ENCODE measurements at places on chromosomes 2 and 18. TPM values are rescaled to one million over a fixed set of nuclear protein-coding genes. Genes with fewer than 3 reads are reported as not detected.

- no peak for DNase-seq
Observed at GRCh38 chr2:134324947-134325346, 71.1 kb downstream of the MGAT5 start.

Gene MC4R
- total RNA-seq = not detected

Gene AMMECR1L
- total RNA-seq = 17.2 TPM

Gene OSBPL6
- total RNA-seq = 3.3 TPM

GRCh38 chr2:160289831-160290230 is 89.8 kb upstream of the ITGB6 start:
- no peak for DNase-seq

Gene PCARE
- total RNA-seq = not detected

DNA sequence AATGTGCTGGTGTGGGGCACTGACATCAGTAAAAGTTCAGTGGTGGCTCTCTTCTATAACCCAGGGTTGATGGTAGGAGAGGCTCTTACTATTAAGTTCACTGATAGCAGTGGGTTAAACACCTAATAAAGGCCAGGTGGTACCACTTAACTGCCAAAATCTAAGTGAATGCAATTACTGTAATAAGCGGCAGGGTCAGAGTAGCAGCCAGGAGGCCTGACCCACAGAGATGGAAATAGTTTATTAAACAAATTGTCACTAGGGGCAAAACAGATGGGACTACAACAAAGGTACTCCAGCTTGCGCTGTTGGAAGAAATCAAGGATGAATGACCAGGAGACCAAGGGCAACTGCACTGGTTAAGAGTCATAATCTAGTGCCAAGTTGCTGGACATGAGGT is 26.6 kb downstream of the ZSWIM2 start:
- DNase-seq = no peak

Gene ADD2
- total RNA-seq = 13.3 TPM

DNA sequence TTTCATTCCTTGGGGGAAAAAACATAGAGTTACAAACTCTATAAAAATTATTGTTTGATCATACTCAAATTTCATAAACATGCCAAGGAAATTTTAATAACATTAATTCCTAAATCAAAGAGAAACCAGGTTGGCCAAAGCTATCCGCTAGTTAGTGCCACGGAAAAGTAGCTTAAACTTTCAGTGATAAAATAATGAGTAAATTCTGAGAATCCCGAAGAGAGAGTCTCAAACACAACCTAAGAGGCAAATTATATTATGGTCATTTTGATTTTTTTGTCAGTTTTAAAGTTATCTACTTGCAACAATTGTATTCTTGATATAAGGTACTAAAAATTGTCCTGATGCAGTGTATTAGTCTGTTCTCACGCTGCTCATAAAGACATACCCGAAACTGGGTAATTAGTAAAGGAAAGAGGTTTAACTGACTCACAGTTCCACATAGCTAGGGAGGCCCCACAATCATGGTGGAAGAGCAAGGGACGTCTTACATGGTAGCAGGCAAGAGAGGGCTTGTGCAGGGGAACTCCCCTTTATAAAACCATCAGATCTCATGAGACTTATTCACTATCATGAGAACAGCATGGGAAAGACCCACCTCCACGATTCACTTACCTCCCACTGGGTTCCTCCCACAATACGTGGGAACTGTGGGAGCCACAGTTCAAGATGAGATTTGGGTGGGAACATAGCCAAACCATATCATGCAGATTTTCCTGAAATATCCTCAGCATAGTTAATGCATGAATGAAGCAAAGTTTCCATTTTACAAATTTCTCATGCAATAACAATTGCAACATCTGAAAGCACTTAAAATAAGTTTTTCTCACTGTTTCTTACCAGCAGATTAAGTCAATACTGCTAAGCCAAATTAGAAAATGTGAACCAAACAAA is 205.9 kb upstream of the STK17B start:
- DNase-seq = no peak

Gene ABHD1
- total RNA-seq = not detected

DNA sequence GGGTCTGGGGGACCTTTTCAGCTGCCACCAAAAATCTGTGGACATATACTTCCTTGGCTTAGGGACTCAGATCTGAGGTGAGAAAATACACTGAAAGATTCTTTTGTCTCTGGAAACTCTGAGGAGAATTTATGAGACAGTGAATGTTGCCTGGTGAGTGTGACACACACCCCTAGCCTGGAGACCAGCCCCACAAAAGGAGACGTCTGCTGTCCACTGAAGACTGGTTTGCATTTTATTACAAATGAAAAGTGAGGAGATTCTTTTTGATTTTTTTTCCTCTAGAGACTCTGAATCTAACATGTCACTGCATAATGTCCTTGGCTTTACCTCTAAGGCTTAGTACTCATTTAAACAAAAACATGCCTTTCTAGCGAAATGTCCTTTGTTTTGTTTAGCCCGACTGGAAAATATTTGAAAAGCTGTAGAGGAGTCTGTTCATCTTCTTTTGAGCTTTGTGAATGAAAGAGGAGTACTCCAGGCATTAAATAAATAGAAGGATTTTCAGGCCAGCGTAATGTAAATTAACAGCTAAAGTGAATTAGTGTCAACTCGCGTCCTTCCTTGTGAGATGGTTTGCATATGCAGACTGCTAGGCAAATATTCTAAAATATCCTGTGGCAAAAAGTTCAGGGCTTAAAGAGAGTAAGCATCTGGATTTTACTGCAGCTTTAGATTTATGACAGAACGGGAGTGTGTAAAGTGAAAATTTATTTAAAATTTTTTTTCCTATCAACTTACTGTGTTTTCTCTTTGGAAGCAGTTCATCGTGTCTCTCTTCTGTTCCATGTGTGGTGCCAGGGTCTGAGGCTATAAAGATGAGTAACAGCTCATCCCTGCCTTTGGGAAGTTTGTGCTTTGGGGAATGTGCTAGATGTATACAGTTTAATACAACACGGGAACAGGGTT is 125.4 kb downstream of the VWA3B start:
- no peak for DNase-seq

DNA sequence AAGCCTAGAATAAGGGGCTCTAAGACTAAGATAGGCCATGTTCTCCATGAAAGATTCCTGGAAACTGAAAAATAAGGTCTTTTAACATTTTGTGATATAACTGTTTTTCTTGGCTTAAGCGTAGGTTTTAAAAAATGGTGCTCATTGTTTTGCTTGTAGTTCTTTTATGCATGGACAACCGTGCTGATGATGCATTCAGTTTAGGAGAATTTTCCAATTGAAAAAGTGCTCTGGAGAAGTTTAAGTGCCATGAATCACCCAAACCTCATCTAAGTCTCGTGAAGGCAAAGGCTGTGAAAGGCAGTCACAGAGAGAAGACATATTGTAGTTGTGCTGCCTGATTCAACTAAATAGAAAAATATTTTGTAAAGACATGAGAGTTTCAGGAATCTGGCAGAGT is 111.8 kb upstream of the GAREM1 start:
- DNase-seq = no peak

DNA sequence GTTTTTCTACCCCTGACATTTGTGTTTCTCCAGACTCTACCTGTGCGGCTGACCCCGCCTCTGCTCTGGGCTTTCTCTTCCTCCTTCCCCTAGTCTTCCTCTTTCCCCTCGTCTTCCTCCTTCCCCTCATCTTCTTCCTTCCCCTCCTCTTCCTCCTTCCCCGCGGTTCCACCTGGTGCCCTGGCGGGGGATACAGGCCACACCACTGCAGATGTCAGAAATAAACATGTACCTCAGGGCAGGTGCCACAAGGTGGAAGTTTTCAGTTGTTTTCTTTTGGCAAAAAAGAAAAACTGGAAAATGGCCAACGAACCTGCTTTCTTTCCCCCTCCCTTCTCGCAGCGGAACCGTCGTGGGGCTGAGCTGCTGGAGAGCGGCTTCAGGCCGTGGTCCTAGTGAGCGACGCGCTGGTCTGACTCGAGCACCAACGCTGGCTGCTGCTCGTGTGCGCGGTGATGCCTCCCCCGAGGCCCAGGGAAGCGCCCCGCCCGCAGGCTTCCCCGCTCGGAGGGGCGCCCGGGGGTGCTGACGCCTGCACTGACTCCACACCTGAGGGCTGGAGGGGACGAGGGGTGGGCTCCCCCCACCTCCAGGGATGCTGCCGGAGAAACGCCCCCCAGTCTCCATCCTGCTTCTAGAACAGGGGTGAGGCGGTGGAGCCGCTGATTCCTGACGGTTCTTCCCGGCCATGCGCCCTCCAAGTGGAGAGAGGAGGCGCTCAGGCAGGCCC is 83.7 kb upstream of the ZNF516 start:
- no peak for DNase-seq

Gene TUBA4B
- not detected for total RNA-seq

Gene MYO5B
- 8.8 TPM for total RNA-seq

GRCh38 chr2:168667156-168667555 is 135.3 kb upstream of the NOSTRIN start:
- DNase-seq = no peak

DNA sequence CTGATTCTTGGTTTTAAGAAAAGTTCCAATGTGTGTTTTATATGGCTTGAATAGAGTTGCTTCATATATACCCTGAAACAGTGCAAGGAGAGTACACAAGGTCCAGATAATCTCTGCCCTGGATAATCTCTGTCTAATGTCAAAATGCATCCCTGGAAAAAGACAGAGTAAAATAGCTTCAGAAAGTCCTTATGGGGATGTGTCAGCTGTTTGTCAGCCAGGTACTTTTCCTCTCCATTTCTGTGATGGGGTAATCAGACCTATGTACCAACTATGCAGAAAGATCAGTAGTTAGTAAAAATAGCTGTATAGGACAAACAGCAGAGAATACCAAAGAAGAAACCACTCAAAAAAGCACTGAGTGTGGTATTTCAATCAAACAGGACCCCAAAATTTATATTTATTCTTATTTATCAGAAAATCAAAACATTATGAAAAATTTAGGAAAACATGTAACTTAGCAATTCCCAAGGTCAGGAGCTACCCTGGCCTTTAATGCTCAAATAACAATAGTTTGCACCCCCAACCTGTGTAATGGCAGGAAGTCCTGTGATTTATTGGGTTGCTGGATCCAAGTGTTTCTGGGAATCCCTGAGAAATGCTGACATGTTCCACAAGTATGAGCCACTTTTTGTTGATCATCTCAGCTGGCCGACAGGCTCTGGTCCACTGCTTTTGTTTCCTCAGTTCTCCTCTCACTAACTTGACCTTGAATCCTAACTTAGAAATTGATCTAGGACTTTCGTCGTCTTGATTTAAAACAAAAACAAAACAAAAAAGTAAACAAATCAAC is 69.6 kb downstream of the MDH1 start:
- no peak for DNase-seq

Gene TCF23
- total RNA-seq = not detected

DNA sequence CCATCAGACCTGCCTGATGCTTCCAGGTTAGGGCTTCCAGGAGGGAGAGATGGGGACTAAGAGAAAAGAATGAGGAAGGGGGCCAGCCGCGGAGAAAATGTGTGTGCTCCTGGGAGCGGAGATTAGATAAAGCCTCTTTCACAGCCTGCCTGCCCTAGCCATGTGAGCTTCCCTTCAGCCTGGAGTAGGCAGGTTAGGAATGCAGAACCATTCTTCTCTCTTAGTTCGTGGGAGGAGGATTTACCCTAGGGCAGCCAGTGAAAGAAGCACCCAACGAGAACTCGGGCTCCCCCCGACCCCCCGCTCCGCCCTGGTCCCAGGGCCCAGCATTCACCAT is 36.1 kb downstream of the POMC start:
- DNase-seq = no peak

Gene AFF3
- total RNA-seq = 1.9 TPM

Gene ABCB11
- total RNA-seq = not detected

- DNase-seq = no peak
Observed at GRCh38 chr2:152500772-152501171, 165.8 kb downstream of the FMNL2 start.

DNA sequence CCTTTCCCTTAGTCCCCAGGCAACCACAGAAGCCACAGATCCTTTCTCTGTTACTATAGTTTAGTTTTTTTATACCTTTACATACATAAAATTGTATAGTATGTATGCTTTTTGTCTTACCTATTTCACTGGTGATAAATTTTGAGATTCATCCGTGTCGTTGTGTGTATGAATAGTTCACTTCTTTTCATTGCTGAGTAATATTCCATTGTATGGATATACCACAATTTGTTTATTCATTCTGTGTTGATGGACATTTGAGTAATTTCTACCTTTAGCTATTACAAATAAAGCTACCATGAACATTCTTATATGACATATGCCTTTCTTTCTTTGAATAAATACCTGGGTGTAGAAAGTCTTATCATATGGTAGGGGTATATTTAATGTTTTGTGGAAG is 102.8 kb upstream of the CERS6 start:
- DNase-seq = no peak

Gene XDH
- not detected for total RNA-seq

DNA sequence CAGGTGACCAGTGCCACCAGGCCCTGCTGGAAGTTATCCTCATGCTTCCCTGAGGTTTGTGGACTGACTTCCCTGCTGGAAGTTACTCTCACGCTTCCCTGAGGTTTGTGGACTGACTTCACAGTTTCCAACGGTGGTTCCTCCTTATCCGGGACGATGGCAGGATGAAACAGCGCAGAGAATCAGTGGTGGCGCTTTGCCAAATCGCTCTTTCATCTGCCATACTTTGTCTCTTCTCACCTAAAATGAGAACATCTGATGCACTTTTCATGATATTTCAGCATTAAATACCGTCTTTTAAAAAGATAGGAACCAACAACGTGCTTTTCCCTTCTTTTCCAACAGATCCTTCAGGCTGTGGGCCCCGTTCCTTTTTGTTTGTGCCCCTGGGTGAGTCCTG is 183.3 kb downstream of the LDLRAD4 start:
- no peak for DNase-seq

- no peak for DNase-seq
Observed at GRCh38 chr2:66717973-66718372, 283.0 kb downstream of the MEIS1 start.

DNA sequence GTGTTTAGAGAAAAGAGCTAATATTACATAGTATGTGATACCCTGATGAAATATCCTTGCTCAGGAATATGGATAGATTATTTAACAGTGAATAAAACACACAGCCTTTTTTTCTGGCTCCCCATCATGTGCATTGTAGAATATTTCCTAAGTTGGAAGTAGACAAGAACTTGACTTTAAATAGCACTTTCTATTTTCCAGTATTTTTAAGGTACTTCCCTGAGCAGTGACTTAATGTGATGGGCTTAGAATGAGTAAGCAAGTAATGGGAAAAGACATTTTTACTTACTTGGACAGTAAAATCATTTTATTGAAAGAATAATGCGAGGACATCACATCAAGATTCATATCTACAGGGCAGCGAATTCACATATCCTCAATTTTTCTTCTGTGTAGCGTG is 176.7 kb upstream of the SLC8A1 start:
- no peak for DNase-seq

DNA sequence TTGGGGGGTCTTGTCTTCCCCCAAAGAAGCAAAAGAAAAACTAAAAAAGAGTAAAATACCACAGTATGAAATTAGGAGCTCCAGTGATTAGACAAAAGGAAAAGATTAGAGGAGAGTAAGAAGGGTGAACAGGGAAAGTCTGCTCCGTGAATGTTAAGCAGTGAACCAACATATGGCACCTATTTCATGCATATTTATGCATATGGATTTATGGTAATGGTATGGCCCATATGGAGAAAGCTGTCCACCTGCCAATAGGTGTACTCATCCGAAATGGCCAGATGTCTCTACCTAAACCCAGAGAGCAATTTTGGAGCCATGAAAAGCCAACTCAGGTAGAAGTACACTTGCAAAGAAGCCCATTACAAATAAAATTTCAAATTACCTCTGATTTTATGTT is 404.0 kb upstream of the RAB6C start:
- no peak for DNase-seq
